Fibroblast of gingiva (primary cell): ENCODE measurements at places on chromosomes 7 and 10.
A peak's percentile ranks its signal among the peaks of the same experiment; 100 is the strongest.

- peak; percentile 72 for DNase-seq
These were observed 38.6 kb upstream of the MET start for GRCh38 chr7:116633131-116633988.

DNA sequence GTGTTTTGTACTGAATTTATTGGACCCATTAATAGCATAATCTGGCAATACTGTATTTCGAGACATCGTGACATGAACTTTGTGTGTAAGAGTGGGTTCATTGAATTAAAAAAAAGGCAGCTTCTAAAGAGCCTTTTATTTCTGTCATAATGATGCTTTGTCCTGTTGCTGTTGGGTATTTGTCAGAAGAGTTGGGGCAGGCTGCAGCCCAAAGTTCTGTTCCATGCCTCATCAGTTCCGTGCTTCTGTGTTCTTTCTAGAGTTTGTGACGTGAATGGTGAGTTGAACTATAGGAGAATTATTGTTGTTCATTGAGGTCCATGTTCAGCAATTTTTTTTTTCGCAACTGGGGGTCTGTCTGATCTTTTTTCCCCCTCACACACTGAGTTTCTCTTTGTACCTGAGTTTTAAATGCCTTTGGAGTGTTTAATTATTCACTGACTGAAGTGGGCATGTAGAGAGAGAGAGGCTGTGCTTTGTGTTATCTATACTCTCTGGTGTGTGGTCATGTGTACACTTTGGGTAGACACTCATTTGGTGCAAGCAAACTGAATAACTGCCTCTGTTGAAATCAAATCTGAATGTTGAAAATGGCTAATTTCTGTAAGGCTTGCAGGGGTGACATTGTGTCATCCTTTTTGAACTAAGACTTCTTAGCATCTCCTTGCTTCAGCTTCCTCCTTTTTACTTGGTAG is 69.8 kb downstream of the ADD3 start:
- DNase-seq = peak; percentile 16

DNA sequence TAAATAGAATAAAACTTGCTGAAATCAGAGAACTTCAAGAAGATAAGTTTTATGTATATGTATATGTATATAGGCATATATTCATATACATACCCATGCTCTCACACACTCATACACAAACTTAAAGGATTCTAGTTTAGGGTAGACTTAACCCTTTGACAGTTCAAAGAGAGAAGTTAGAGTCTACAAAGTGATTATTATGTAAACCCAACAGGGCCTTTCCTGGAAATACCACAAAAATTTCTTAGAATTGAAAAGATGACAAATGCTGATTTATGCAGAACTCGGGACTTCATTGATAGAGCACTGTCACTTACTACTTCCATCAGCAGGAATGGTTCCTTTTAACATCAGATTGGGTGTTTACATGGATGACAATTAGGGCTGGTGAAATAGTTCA is 763.5 kb downstream of the AUTS2 start:
- no peak for DNase-seq

DNA sequence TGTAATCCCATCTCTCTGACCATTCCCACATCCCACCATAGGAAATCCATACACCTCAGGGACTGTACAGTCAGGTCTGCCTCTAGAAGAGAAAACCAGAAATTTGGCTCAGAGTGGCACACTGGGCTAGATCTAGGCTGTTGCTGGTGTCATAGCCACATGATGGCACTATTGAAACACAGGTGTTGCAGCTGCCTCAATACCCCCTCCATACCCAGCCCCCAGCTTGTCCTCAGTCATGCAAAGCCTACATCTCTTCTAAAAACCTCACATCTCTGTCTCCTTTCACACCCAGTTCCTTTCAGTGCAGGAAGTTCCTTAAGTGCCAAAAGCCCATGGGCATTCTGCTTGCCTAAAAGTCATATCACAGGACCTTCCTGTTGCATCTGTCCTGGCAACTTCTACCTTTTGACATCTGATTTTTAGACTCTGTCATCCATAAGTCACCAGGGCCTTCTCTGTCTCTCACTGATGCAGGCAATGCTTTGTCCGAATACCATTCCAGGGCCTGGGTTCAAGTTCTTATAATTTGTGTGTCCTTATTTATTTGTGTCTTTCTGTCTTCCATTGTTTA is 27.0 kb upstream of the HIBADH start:
- DNase-seq = peak; percentile 6

DNA sequence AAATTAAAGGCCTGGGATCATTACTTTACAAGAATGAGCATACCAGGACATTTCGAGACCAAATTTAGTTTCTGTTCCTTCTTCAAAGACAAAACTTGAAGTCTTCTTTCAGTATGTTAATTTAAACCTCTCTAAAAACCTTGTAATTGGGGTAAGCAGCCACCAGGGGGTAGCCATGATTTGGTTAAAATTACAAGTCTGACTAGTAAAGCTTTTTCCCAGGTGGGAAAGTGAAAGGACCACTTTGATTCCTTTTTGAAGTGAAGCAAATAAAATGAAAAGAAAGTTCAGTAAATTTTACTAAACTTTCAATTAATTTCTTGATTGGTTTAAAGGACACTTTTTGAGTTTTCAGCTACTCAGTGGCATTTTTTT is 294.3 kb downstream of the BBS9 start:
- no peak for DNase-seq

DNA sequence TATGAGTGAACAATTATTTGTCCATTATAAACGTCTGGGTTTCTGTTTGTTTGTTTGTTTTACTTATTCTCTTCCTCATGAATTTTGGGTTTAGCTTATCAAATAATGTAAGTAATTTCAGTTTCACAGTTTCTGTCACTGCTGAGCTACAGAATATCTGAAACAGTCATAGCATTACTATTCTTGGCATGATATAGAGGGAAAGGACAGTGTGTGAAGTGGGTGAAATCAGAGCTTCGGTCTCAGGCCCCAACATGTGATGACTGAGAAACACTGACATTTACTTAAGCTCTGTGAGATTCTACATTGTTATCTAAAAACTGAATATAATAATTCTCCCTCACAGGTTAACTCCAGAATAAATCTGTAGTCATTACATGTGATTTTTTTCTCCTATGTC is 8.8 kb upstream of the OR6V1 start:
- peak; percentile 37 for DNase-seq
